CD4-positive, alpha-beta T cell treated with Interleukin-17A for 1 hour (primary cell): ENCODE measurements at places on chromosomes 1 and 21.

GRCh38 chr1:229841230-229841629, 215.2 kb downstream of the URB2 start:
- DNase-seq: no peak

GRCh38 chr1:36866169-36866814, 168.0 kb downstream of the GRIK3 start:
- DNase-seq: no peak

GRCh38 chr1:54965624-54966340, 14.6 kb upstream of the TMEM61 start:
- peak; percentile 32 for DNase-seq

GRCh38 chr1:81731989-81732388, 68.7 kb upstream of the ADGRL2 start:
- no peak for DNase-seq

- no peak for DNase-seq
These were observed 12.1 kb downstream of the PLXNA2 start for GRCh38 chr1:208231881-208232661.

- no peak for DNase-seq
These were observed 51.4 kb upstream of the GREM2 start for GRCh38 chr1:240663169-240663879.

GRCh38 chr21:35265170-35265877, 216.2 kb upstream of the RUNX1 start:
- DNase-seq: no peak

GRCh38 chr1:101846820-101847219, 149.9 kb downstream of the OLFM3 start:
- DNase-seq: no peak

DNA sequence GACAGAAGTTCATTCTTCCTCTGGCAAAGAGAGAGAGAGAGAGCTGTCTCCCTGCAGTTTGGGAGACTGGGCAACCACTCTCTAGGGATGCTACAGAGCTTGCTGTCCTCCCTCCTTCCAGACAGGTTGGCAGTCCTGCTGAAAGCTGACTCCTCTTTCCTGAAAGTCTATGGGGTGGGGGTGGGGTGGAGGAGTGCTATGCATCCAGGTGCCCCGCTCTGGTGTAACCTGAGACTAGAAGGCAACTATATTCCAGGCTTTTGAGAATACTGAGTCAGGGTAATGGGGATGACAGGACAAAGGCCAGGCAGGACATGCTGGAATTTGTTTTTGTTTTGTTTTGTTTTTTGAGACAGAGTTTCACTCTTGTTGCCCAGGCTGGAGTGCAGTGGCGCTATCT, 55.4 kb downstream of the OPTC start:
- DNase-seq: no peak

- DNase-seq: no peak
These were observed 284.4 kb upstream of the PKN2 start for GRCh38 chr1:88399690-88400089.

- no peak for DNase-seq
These were observed 9.8 kb downstream of the PEX14 start for GRCh38 chr1:10484521-10484920.

- no peak for DNase-seq
These were observed 124.5 kb upstream of the DPYD start for GRCh38 chr1:98045211-98045766.

DNA sequence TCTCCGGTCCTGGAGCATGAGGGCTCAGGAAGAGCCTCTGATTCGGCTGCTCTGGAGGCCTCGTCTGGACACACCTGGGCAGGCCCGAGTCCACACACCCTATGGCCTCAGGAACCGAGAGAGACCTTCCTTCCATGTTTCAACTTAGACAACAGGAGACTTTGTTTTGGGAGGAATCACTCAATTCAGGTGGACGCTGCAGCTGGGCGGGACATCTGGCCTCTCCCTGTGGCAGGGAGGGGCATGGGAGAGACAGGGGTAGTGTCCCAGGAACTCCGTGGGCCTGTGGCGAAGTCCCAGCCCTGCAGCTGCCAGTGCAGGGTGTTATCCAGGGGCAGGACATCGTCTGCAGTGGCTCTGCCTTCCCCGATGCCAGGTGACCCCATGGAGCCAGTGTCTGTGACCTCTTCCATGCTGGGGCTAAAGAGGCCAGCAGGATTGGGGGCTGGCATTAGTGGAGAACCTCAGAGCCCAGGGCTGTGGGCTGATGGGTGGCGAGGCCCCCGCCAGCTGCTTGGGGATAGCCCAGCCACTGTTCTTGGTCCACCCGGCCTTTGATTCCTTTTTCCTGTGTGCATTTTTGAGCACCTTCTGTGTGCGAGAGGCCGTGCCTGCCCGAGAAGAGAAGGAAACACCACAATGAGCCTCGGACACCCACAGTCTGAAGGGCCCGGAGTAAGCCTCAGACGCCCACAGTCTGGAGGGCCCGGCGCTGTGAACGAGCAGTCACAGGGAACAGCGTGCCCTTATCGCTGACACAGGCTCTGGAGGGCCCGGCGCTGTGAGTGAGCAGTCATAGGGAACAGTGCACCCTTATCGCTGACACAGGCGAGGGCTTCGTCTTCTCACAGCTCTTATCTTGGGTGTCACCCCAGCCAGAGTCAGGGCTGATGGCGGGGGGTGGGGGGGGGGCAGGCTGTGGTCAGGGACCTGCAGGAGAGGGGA, 6.2 kb downstream of the COL18A1 start:
- no peak for DNase-seq

DNA sequence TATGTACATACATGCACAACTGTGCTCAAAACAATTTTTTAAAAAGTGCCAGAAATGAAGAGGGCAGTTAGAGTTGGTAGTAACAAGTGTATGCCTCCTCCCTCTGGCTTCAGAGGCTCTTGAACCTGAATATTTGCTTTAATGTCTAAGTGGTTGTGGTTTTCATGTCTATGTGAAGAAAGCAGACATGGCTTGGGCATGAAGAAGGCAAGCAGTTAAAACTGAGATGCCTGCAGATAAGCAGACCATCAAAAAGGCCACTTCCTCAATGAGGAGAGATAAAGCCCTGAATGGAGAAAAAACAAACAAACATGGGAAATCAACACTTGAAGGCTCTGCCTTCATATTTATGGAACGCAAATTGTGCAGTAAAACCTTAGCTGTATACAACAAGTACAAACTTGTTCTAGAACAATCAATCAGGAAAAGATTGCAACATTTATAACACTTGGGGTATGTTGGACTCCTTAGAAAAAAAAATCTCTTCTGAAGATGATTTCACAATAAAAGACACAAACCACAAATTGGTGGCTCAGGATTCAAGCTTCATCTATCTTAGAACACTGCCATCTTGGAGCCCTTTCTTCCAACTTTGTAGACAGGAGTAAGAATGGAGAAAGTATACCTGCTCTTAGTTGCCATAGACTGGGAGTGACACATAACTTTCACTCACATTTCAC, 52.7 kb upstream of the PLA2G4A start:
- DNase-seq: no peak

DNA sequence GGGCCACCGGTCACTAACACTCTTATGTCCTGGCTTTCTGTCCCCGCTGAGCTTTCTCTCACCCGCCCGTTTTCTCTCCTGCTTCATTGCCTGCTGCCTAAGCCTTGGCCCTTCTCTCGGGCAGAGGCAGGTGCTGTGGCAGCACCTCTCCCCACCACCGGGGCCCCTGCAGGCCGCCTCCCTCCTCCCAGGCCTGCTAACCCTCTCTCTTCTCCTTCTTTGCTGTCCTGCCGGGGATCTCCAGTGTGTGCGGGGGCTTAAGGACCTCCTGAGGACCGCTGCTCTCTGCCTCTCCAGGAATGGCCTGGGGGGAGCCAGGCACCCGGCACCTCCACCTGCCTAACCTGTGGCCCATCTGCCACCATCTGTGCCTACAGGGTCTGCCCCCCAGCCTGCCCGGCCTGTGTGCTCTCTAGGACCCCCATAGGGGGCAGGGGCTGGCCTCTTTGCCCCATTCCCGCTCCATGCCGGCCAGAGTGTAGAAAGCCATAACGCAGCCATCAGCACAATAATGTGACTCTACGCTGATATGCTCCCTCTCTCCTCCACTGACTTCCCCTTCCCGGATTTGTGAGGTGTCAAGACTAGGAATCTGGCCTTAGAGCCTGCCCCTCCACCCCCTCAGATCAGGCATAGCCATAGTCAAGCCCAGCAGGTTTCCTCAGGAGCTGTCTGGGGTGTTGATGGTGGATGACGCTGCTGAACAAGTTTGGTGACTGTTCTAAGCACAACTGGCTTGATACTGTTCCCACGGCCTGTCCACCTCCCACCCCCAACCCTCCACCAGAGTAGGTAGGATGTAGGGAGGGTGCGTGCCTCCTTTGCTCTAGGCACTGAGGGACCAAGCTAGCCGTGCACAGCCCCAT, 6.1 kb upstream of the SFN start:
- no peak for DNase-seq

- DNase-seq: no peak
These were observed 206.0 kb downstream of the CAMTA1 start for GRCh38 chr1:6991266-6991665.

GRCh38 chr21:16086121-16086520, 356.3 kb downstream of the USP25 start:
- no peak for DNase-seq

- DNase-seq: no peak
These were observed 1.2 kb upstream of the WNT3A start for GRCh38 chr1:228005511-228006033.

GRCh38 chr1:8663915-8664329, 153.5 kb downstream of the RERE start:
- DNase-seq: peak; percentile 14

GRCh38 chr1:98939471-98939870, 65.2 kb downstream of the PLPPR5 start:
- no peak for DNase-seq

DNA sequence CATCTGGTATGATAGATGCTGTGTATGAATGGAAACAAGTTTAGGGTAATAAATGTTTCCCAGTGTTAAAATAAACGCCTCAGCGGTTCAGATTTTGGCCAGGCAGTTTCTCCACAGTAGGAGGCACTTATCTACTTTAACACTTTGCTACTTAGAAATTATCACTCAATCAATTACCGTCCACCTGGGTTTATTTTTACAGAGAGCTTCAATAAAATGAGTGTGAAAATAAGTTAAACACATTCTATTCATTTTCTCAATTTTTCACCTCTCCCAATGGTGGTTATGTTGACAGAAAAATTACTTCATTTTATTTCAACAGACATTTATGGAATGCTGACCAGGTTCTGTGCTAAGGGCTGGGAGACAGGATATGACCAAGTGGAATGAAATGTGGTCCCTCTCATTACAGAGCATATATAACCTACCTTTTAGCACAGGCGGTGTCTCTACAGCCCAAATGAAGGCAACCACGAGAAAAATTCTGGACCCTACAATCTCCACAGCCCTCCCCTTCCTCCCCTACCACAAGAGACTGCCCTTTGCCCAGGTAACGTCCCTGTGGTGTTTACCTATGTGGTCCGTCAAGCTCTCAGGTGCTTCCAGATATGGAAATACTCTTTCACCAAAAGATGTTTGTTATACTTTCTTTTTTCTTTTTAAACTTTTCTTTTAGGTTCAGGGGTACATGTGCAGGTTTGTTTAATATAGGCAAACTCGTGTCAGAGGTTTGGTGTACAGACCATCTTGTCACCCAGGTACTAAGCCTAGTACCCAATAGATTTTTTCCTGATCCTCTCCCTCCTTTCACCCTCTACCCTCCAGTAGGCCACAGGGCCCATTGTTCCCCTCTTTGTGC, 105.5 kb downstream of the HLCS start:
- DNase-seq: no peak

DNA sequence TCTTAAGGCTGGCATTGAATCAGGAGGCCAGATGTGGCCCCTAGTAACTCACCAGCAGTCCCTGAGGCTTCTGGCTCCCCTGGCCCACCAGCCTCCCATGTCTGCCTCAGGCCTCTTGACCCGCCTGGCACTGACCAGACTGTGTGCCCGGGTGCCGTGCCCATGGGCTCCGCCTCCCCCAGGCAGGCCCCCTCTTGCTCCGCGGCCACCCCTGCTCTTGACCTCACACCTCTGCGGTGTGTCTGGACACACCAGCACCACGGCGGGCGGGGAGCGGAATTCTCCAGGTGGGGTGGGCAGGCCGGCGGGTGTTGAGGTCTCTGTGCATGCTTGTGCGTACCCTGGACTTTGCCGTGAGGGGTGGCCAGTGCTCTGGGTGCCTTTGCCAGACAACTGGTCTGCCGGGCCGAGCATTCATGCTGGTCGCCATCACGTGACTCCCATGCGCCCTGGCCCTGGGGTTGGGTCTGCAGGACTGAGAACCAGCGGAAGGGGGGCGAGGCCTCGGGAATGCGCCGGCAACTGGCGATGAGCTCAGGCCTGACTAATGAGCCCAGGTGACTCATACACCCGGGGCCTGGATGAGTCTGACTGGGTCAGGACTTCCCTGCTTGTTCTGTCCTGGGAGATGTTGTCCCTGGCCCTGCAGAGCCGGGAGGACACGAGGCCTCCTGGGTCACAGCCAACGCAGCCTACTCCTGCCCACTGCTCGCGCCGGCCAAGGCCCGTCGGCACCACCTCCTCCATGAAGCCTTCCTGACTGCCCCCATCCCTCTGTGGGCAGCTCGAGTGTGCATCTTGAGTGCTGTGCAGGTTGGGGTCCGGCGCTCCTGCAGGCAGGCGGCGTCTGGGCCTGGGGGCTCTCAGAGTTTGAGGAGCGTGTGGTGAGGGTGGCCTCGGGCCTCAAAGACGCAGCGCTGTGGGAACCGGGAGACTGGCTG, 22.6 kb downstream of the COL18A1 start:
- DNase-seq: no peak

DNA sequence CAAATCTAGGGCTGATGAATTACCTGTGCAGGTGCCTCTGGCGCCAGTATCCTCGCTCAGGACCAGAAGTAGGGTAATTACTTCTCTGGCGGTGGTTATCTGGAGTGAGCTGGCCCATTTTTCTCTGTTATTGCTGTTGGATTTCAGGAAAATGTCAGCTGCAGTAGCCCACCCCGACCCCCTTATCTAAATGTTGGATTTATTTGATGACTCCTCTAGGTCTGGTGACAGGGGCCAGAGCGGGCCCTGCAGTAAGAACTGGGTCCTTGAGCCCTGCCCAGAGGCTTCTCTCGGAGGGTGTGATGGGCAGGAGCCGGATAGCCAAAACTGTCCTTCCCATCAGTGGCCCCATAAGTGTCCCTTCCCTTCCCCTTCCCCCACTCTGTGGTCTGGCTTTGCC, 384.3 kb downstream of the PTPRU start:
- no peak for DNase-seq

- no peak for DNase-seq
These were observed 70.0 kb downstream of the ALG14 start for GRCh38 chr1:95002540-95003432.

GRCh38 chr1:75482951-75483350, 128.0 kb downstream of the SLC44A5 start:
- no peak for DNase-seq

GRCh38 chr1:29829448-29830344, 593.4 kb downstream of the PTPRU start:
- no peak for DNase-seq

GRCh38 chr1:225825607-225826007, 15.7 kb downstream of the EPHX1 start:
- DNase-seq: no peak

GRCh38 chr1:47682198-47682597, 244.4 kb downstream of the FOXD2 start:
- DNase-seq: no peak
